ENCODE measurements at places on chromosomes 3 and 15.

GRCh38 chr3:57545636-57546268 is 1.6 kb upstream of the DNAH12 start:
- DNase-seq: no peak

- DNase-seq: no peak
Observed at GRCh38 chr15:48888191-48888590, 10.3 kb downstream of the EID1 start.

GRCh38 chr15:59364248-59364647 is 8.4 kb downstream of the MYO1E start:
- peak; percentile 28 for DNase-seq

- peak; percentile 85 for DNase-seq
Observed at GRCh38 chr3:138081371-138082084, 33.9 kb downstream of the DZIP1L start.

DNA sequence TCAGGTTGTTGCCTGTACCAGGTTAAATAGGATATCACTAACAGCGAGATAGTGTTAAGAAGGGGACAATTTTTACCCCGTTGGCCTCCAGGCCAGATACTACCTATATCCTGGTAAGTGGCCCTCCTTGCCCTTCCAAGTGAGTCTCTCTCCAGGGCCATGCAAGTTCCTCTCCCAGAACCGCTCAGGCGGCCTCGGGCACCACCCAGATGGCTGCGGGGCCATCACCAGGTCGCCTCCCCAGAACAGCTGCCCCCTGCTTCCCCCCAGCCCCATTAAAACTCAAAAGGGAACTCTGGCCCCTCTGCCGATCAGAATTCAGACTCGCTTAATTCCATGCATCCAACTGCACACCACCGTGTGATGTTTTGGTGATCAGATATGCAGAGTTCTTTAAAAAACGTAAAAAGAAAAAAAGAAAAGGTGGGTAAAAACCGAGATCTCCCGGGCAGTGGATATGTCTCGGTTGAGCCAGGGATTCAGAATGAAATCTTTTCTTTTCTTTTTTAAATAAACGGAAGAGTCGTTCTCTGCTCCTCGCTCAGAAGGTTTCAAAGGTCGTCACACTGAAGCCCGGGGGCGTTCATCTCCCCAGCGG is 1.9 kb upstream of the TRIM71 start:
- DNase-seq: no peak

GRCh38 chr3:142940000-142940399 is 23.5 kb downstream of the PAQR9 start:
- DNase-seq: no peak

- no peak for DNase-seq
Observed at GRCh38 chr3:158617982-158618875, 26.1 kb upstream of the GFM1 start.

DNA sequence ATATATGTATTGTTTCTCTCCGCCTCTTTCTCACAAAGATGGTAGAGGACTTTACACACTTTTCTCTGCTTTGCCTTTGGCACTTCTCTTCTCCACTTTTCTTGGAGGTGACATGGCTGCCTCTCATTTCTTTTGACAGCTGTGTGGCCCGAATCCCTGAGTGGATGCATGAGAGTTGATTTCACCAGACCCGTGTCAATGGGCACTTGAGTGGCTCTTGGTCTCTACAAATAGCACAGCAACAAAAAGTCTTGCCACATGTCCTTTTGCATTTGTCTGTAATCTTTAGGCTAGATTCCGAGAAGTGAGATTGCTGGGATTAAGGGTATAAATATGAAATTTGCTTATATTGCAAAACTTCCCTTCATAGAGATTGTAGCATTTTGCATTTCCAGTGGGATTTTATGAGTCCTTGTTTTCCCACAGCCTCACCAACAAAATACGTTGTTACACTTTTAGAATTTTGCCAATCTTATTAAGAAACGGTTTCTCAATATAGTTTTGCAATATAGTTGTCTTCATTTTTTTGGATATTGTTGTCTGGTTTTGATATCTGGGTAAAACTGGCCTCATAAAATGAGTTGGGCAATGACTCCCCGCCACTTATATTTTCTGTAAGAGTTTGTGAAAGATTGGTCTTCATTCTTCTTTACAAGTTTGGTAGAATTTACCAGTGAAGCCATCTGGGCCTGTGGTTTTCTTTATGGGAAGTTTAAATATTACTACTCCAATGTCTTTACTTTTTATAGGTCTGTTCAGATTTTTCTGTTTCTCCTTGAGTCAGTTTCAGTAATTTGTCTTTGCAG is 5.2 kb upstream of the TRPM1 start:
- peak; percentile 26 for DNase-seq

DNA sequence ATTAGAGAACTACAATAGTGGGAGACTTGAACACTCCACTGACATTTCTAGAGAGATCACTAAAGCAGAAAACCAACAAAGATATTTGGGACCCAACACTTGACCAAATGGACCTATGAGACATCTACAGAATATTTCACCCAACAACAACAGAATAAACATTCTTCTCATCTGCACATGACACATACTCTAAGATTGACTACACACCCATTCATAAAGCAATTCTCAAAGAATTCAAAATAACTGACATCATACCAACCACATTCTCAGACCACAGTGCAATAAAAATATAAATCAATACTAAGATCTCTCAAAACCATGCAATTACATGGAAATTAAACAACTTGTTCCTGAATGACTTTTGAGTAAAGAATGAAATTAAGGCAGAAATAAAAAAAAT is 473.7 kb downstream of the LPP start:
- peak; percentile 96 for DNase-seq

DNA sequence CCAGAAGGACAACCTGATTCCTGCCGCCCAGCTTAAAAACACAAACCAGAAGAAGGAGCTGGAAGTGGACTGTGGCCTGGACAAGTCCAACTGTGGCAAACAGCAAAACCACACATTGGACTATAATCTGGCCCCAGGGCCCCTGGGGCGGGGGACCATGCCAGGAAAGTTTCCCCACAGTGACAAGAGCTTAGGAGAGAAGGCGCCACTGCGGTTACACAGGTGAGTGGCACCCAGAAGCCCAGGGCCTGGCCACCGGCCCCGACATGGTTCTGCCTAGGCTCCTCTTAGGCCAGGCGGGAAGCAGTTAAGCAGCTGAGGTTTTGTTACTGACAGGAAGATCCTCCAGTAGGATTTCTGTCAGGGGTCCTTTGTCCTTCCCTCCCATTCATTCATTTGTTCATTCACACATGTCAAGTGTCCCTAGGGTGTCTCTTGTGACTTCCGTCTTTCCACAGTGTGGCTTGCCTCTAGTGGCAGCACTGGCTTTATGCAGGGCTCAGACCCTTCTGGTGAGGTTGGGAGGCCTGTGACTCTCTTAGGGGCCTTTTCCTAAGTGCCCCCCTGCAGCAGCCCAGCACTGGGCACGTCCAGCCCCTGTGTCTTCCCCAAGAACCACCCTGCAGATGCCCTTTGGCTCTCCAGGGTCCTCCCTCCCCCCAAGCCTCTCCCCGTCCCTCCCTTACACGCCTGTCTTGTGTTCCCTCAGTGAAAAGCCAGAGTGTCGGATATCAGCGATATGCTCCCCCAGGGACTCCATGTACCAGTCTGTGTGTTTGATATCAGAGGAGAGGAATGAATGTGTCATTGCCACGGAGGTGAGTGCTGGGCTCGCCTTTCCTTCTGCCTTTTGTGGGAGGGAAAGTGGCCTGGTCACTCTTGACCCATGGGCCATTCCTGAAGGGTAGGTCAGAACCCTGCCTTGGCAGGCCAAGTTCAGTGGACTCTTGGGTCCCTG is 7.8 kb downstream of the DLL4 start:
- no peak for DNase-seq

GRCh38 chr3:11558918-11559815 is 84.5 kb downstream of the VGLL4 start:
- DNase-seq: no peak

GRCh38 chr3:53044371-53044710 is 1.5 kb downstream of the SFMBT1 start:
- DNase-seq: no peak

GRCh38 chr15:89599021-89599420 is 23.8 kb downstream of the TICRR start:
- DNase-seq: no peak

- peak; percentile 74 for DNase-seq
Observed at GRCh38 chr3:157082305-157082982, 77.5 kb downstream of the CCNL1 start.

DNA sequence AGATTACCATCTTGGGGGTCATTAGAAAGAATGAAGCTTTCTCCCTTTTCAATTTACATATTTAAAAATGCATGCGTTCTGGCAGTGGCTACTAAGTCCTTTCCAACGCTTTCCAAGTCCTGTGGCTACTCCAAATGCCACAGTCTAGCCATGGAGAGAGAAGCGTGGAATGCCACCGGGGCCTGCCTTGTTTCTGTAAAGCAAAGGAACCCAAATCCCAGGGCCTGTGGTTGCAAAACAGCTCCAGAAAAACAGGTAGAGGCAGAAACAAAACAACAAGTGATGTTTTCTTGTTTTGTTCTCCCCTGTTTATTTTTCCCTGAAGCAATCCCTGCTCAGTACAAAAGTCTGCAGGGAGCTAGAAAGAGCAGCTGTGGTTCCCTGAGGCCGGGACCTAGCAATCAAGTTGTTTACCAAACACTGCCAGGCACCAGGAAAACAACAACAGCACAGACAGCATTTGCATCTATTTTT is 85.5 kb downstream of the FOXP1 start:
- DNase-seq: no peak

DNA sequence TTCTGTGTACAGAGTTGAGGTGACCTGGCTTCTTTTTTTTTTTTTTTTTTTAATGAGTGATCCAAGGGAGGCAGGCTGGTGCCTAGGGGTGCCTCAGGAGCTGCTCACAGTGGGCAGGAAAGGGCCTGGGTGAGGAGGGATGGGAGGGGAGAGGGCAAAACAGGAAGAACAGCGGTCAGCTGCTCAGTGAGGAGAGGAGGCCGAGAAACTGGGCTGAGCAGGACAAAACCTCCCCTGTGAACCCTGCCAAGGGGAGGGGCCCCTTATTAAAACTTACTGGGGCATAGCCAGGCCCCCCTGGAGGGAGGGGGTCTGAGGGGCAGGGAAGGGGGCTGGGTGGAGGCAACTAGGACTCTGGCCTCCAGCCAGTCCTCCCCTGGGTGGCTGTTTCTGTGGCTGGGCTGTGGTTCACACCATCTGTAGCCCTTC is 3.5 kb downstream of the PLEKHO2 start:
- peak; percentile 54 for DNase-seq

DNA sequence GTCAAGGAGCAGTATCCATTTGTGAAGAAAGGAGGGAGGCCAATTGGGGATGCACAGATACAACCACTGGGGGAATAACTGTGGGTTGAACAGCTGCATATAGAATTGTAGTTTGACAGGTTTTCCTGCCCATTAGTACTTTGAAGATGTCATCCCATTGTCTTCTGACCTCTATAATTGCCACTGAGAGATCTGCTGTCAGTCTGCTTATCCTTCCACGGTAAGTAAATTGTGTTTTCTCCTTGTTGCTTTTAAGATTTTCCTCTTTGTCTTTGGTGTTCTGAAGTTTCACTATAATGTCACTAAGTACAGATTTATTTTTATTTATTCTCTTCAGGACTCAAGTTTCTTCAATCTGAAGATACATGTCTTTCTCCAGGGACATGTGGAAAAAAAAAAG is 56.6 kb downstream of the MOBP start:
- DNase-seq: no peak

GRCh38 chr15:48144889-48145288 is 24.1 kb downstream of the SLC24A5 start:
- DNase-seq: peak; percentile 53

DNA sequence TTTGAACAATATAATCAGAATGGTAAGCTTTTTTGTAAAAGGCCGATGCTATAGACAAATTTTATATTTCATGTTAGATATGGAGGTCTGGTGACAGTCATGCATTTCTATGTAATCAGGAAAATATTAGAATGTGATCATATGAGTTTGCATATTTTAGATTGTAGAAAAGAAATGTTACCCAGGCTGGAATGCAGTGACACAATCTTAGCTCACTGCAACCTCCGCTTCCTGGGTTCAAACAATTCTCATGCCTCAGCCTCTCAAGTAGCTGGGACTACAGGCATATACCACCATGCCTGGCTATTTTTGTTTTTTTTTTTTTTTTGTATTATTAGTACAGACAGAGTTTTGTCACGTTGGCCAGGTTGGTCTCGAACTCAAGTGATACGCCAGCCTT is 152.0 kb downstream of the LMLN start:
- no peak for DNase-seq

GRCh38 chr15:78174401-78174800 is 25.2 kb downstream of the IDH3A start:
- DNase-seq: no peak

- peak; percentile 77 for DNase-seq
Observed at GRCh38 chr3:14424711-14425580, 22.5 kb downstream of the SLC6A6 start.

GRCh38 chr3:113625834-113626233 is 70.6 kb downstream of the USF3 start:
- DNase-seq: no peak

DNA sequence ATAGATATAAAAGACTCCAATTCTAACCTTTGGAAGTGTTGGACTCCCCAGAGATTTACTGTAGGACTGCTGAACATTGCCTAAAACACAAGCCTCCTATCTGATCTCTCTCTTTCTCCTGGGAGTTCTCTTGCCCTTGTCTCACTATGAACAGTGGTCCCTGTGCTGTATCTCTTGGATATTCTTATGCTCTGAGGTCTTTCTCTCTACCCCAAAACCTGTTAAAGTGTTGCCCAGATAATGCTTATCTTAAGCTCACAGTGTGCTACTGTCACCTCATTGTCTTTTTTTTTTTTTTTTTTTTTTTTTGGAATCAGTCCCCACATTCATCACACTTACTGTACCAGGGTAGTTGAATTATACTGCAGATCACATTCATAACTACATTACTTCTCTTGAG is 131.0 kb upstream of the CBLB start:
- DNase-seq: no peak

DNA sequence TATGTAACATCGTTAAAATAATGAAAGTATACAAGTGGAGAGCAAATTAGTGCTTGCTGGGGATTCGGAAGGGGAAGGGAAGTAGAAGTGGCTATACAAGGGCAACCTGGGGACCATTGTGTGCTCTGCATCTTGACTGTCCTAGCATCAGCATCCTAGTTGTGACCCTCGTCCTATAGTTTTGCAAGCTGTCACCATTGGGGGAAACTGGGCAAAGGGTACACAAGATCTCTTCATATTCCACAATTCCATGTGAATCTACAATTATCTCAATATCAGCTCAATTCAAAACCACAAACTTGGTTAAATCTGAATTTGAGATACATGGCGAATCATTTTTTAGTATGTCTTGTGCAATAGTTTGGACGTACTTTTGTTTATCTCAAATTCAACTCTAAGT is 30.9 kb downstream of the WNT7A start:
- DNase-seq: no peak

DNA sequence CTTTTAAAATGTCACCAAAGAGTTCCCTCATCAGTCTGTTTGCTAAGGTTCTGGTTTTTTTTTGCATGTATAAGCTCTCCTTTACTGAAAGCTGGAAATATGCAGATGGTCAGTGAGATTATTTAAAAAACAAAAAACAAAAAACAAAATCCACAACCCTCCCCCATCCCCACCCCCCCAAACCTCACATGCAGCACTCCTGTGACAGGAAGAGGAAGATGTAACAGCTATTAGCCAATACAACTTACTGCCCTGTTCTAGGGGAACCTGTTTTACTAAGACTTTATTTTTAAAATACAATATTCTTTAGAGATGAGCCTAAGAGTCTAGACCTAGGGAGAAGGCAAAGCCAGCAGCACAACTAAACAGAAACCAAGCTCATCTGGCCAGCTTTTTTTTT is 39.5 kb downstream of the ANP32A start:
- no peak for DNase-seq

GRCh38 chr15:91941871-91942658 is 88.6 kb downstream of the SLCO3A1 start:
- no peak for DNase-seq
